Stimulated activated CD8-positive, alpha-beta memory T cell treated with anti-CD3 and anti-CD28 coated beads, Interleukin-7, amount 100 ng/mL, for 24 hours (primary cell): ENCODE measurements at places on chromosomes 12 and 14.

DNA sequence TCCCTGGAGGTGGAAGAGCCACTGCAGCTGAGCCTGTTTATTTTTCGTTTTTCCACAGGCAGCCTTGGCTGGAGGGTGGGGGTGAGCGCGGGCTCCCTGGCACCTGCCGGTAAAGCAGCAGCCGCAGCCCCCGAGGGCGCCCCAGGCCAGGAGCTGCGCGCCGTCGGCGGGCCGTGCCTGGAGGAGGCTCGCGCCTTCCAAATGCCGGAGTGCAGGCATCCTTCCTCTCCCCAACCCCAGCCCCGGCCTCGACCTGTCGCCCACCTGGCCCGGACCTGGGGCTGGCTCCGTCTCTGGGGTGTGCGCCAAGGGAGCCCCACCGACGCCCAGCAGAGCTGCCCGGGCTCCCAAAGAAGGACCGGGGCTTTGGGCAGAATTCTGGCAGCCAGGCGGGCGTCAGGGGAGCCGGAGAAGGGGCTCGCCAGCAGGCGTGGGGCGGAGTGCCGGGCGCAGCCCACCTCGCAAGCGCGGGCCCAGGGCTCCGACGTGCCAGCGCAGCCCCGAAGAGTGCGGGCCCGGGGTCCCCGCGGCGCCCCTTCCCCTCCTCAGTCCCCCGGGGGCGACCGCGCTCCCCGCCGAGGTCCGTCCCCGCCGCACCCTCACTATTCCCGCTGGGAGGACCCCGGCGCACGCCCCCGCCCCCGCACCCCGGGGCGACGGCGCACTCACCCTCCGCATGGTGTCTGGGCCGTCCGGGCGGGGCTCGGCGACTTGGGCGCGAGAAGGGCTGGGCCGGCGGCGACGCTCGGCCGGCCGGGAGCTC, 130.3 kb downstream of the NDUFA12 start:
- no peak for DNase-seq

DNA sequence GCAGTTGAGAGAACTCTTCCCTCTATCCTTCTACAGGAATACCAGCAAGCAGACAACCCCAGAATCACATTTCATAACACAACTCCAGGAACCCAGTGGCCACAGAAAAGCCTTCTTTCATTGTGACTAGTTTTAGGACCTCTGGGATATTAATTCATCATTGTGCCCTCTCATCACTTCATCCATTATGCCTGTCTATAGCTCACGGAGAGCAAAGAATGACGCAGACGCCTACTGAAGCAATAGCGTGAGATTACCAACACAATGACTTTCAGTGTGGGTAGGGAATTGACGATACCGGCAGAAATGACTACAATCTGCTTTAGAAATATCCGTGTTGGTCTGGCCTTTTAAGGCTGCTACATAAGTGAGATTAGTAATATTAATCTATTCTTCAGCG, 158.1 kb upstream of the FOXG1 start:
- DNase-seq: no peak

DNA sequence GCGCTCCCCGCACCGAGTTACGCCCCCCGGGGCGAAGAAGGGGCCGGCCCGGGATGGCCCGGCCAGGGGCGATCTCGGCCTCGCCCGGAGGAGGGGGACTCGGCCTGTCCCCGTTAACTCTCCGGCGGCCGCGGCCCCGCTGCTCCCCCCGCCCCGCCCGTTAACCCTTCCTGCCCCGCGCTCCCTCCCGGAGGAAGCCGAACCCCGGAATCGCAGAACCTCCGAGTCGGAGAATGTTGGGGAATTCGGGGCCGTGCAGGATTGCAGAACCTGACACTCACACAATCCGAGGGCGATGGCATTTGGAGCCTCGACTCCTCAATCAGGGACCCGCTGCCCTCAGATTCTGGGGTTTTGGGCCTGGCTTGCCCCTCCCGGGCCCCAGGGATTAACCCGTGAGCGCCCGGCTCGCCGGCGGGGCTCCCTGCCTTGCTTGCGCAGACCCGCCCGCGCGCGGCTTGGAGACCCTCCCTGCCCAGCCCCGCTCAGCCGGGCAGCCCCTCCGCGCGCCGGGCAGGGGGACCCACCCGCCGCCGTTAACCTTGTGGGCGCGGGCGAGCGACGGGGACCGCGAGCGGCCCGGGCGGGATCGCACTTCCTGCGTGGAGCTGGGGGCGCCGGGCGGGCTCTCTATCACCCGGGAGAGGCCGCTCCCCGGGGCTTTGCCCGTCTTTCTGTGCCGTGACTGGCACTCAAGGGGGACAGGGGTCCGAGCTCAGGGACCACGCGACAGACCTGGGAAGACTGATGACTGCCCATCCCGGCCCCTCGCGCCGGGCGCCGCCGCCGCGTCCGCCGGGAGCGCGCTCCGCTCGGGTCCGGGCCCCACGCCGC, 18.8 kb downstream of the BEGAIN start:
- DNase-seq: no peak

DNA sequence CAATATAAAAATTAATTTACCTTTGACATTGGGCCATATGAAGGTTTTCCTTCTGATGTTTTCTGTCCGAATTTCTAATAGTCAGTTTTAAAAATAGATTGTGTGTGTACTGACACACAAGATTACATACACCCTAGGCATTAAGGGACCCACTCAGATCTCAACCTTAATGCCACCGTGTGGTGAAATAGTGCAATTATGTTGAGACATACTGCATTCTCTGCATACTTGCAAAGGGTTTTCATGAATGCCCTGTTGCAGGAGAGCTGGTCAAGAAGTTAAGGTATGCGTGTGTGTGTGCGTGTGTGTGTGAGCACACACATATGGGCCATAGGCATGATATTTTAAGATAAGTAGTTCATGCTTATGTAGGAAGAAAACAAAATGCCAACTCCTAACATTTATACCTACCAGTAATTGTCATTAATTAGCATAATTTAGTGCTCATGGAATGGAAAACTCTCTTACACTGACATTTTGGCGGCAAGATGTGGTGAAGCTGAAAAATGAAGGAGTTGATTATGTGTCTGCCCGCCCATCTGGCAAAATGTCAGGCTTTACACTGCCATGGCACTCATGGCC, 58.8 kb downstream of the PIK3C2G start:
- no peak for DNase-seq

DNA sequence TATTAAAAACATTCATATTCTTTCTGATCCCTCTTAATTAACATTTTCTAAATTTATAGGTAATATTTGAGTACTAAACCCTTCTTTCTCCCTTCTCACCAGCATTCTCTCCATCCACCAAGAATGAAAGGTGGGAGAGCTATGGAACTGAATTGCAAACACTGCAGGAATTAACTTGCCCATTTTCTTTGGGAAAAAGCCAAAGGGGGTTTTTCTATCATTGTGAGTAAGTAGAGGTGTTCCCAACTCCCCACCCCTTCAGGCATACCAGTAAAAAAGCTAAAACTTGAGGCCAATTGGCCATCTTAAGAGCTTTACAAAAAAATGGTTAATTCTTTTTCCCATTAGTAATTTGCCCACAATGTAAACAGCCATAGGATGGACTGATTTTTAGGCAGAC, 23.7 kb downstream of the PCNX1 start:
- DNase-seq: no peak

DNA sequence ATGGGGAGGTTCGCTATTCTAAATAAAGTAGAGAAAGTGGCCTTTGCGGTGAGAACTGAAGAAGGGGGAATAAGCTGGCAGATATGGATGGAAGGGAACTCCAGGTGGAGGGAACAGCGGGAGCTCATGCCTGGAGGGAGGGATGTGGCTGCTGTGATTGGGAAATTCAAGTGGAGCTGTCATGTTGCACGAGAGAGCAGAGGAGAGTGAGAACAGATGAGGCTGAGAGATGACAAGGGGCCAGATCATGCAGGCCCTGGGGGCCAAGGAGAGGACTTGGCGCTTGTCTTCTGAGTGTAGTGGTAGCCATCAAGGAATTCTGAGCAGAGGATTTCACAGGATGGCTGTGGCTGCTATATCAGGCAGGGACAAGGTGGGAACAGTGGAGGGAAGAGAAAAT, 35.0 kb downstream of the TGFB3 start:
- no peak for DNase-seq
